Cortex of kidney (tissue), 1 donor: ENCODE measurements at places on chromosomes 4 and X.

- no peak for DNase-seq
Measured at GRCh38 chrX:39716401-39716800, 381.4 kb downstream of the BCOR start.

DNA sequence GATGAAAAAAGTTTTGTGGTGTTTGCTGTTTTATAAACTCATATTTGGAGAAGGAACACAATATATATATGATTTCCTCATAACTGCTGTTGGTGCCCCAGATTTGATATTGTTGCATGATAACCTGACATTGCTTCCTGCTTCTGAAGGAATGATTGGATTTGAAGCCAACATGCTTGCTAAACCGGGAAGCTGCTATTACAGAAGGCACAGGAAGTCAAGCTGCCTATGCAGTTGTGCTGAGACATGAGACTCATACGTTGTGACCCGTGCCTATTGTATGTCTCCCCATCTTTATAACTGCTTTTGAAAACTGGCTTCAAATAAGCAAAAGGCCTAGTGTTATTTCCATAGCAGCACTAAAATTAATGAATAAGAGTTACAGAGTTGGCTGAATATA lies 32.9 kb downstream of the GAB1 start:
- DNase-seq, result no peak

DNA sequence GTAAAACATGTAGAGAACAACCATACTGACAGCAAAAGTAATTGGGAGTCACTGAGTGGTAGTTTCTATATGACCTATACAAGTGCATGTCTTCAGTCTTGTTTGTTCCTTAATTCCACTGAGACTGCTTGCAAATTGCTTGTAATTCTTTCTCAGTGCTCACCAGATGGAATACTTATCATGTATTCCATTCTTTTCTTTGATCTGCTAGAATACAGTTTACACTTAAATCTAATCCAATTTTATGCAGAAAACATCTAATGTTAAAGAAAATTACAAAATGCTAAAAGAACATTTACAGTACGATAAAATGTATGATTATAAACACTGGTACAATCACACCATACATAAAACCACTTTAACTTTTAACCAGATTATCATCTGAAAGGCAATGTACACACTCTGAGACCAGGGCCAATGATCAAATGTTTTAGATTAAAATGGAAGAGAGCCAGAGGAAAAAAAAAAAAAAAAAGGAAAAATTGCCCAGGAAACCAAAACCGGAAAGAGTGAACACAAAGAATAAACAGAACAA lies 741.4 kb downstream of the FAT4 start:
- no peak for DNase-seq

DNA sequence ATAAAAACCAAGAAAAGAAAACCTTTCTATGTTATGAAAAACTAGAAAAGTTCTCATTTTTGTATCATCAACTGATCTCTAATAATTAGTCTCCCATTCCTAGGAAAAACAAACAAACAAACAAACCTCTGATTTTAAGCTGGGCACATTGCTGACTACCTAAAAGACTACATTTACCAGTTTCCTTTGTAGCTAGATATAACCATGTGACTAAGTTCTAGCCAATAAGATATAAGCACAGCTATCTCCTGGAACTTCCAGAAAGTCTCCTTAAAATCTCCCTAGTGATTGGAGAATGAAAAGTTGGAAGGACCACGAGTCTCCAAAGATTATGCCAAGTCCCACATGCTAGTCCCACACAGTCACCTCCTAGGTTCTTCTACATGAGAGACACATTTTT lies 108.9 kb downstream of the NR3C2 start:
- no peak for DNase-seq

GRCh38 chr4:61070269-61070668 lies 129.9 kb upstream of the ADGRL3 start:
- no peak for DNase-seq

DNA sequence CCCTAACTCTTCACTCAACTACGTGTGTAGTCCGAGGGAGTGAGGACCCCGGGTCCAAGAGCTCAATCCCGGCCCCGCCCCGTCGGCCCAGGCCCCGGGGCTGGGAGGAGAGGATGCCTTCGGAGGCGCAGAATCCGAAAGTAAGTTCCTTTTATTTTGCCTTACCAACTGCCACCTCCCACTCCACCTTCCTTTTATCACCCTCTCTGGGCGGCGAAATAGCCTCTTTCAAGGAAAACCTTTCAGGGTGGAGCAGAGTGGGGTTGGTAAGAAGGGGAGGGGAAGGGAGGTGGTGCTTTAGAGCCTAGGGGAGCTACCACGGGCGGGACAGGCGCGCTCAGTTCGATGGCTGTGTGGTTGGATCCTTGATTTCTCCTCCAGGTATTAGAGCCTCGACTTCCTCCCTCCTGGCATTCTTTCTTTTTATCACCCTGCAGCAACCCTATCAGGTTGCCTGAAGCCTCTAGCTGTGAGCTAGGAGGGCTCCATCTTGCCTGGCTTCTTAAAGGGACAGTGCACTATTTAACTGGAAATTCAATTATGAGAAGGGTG lies 191.2 kb downstream of the RRAGB start:
- no peak for DNase-seq

- no peak for DNase-seq
Measured at GRCh38 chr4:27490766-27491165, 630.1 kb downstream of the STIM2 start.

DNA sequence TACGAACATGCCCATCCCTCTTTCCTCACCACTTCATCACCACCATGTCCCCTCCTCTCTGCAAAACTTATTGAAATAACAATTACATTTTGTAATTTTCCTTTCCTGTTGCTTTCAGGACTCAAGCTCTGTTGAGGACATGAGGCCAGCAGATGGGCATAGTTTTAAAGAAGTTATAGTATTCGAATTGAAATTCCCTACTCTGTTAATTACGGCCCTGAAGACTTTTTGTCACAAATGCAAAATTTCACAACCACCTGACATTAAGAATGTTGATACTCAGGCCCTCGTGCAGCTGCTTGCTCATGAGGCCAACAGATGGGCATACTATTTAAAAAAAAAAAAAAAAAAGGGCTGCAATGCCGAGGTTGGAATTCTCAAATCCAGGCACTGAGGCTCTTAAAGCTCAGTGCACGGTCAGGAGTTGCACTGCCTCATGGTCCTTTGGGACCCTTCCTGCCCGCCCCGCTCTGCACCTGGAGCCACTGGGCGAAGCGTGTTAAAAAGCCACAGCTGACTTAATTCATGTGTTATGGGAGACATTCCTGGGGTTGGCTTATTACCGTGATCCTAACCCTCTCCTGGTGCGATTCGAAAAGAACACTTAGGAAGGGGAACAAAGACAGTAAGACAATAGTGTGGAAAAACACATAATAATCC lies 34.2 kb upstream of the FAT1 start:
- no peak for DNase-seq

GRCh38 chr4:180380733-180381132 lies 1862.5 kb upstream of the TENM3 start:
- no peak for DNase-seq

GRCh38 chr4:83219344-83220331 lies 65.0 kb downstream of the COQ2 start:
- no peak for DNase-seq

DNA sequence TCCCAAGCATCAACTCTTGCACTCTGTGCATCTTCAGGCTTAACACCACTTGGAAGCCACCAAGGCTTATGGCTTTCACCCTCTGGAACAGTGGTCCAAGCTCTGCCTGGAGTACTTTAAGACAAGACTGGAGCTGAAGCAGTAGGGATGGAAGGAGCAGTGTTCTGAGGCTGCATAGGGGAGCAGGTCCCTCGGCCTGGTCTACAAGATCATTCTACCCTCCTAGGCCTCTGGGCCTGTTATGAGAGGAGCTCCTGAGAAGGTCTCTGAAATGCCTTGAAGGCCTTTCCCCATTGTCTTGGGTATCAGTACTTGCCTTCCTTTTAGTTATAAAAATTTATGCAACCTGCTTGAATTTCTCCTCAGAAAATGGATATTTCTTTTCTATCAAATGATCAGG lies 286.7 kb downstream of the CPXCR1 start:
- no peak for DNase-seq

DNA sequence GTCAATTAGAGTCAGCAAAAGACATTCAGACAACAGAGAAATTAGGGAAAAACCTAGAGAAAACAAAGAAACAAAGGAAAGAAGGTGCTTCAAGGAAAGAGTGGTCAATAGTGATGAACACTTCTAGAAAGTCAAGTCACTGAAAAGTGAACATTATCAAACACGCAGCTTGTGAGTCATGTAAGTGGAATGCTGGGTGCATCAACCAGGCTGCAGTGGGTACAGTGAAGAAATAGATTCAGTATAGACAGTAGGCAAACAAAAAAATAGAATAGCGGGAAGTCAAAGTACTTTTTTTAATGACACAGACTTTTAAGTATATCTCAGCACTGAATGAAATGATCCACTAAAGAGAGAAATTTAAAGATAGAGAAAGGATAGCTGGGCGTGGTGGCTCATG lies 245.8 kb downstream of the ARHGAP24 start:
- no peak for DNase-seq

DNA sequence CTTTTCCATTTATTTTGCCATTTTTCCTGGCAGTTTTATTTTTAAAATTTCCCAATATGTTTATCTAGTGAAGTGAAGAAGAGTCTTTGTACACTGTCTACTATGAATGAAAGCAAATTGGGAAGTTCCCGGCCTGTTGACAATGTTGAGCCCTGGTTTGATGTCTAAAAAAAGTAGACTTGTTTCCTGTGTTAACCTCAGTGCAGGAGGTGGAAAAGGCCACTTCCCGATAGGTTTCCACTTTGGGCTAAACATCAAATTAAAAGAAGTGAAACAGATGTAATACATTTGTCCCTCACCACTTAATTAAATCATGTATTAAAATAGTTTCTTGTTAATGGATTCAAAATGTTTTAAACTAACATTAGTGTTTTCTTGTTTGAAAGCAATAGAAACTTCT lies 30.0 kb downstream of the BBS12 start:
- DNase-seq, result no peak

GRCh38 chrX:101040197-101040596 lies 11.7 kb downstream of the TRMT2B start:
- DNase-seq, result no peak

DNA sequence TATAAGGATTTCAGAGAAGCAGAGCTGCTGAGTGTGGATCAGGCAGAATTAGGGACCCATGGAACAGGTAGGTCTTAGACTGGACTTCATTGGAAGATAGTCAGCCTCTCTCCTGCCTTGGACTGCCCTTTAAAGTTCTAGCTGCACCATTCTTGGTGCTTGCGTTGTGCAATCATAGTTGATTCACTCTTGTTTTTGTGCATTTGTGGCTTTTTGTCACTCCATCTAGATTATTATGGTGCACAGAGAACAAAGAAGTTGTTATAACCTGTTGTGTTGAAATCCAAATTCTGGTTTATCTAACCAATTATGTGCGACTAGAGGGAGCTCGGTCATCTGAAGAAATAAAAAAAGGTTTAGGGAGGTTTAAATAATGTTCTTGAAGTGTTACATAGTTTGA lies 59.3 kb downstream of the JADE1 start:
- no peak for DNase-seq

- DNase-seq, result no peak
Measured at GRCh38 chr4:76991161-76991660, 41.7 kb downstream of the SEPTIN11 start.

GRCh38 chrX:133461231-133461630 lies 45.9 kb upstream of the GPC4 start:
- DNase-seq, result no peak

DNA sequence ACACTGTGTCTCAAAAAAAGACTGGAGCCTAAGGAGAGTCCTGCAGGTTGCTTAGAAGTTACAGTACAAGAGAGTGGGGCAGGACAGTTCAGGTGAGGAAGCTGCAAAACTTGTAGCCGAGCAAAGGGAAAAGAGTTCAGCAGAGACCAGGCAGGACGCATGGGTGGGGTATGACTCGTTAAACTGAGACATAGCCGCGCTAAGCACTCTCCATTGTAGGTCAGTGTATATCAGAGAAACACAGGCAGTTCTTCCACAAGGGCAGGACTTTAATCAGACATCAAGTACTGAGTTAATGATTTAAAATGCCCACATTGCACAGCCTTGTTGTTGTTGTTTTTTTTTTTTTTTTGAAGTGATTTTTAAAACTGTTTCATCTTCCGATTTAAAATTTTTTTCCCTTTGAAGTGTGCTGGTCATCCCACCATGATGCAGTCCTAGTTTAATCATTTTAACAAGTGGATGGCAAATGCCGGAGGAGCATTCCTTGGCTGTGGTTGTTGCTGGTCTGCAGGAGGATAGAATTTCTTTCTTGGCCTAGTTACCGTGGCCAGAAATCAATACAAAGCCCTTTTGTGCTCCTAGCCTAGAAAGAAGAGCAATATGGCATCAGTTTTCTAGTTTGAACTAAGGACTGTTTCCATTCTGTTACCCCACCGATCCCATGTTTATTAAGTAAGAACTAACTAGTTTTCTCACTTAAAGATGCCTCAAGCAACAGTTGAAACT lies 10.3 kb downstream of the LAP3 start:
- DNase-seq, result no peak

DNA sequence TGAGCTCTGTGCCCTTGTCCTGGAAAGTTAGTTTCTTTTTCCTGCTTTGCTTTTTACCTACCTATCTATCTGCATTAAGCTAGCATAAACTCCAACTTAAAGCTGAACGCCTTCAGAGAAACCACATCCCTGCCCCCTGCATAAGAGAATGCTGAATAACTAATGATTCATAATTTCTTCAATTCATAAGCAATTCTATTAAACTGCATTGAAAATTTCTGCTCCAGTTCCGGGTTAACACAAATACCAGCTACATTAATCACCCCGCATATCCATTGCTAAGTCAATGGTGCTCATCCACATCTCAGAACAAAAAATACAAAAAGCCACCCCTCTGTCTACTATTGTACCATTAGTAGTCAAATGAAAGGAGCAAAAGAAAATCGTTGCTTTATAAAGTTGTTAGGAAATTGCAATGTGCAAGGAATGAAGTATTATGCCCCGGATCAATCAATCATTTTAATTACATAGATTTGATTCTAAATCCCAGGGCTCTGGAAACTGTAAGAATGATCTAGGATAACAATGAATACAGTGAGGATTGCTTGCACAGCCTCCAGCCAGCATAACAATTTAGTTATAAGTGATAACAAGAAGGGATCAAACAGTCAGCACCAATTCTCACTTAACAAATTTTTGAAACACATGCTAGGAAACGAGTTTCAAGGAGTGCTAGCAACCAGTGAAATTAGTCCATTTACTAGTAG lies 106.8 kb downstream of the ELOVL6 start:
- DNase-seq, result no peak

GRCh38 chr4:150710770-150711375 lies 128.9 kb downstream of the MAB21L2 start:
- no peak for DNase-seq

GRCh38 chrX:331151-331824 lies 12.7 kb upstream of the GTPBP6 start:
- DNase-seq, result no peak

- DNase-seq, result no peak
Measured at GRCh38 chr4:156443488-156443887, 489.8 kb upstream of the CTSO start.

DNA sequence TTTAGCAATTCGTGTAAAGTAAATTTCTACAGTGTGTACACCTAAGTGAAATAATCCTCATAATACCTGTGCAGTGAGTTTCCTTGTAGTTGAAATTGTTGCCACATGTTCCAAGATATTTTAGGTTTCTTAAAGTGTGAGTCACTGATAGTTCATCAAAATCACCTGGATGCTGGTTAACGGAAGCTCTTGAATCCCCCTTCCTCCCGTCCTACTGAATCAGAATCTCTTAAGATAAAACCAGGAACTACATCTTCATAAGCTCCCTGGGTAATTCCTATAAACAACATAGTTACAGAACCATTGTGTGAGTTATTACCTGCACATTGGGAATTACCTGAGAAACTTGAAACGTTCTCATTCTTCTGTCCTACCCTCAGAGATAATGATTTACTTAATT lies 197.4 kb upstream of the HS3ST1 start:
- no peak for DNase-seq
